ENCODE measurements at places on chromosomes 5 and 9. TPM values are rescaled to one million over a fixed set of nuclear protein-coding genes. Genes with fewer than 3 reads are reported as not detected.

Gene IRX1
- total RNA-seq = 9.6 TPM

Gene THG1L
- total RNA-seq = 29.9 TPM

Gene TMEFF1
- 0.78 TPM for total RNA-seq

Gene ORM2
- not detected for total RNA-seq

Gene AK8
- total RNA-seq = 0.73 TPM

Gene PRLR
- 0.20 TPM for total RNA-seq

Gene PTAR1
- total RNA-seq = 65.7 TPM

Gene BAAT
- under 0.01 TPM for total RNA-seq

Gene EGFL7
- total RNA-seq = 8.8 TPM

Gene PHF24
- total RNA-seq = not detected

Gene CDO1
- 7.3 TPM for total RNA-seq

Gene NR4A3
- total RNA-seq = 0.37 TPM

Gene CARD9
- 0.78 TPM for total RNA-seq

Gene PHYHD1
- total RNA-seq = 11.4 TPM

Gene IER5L
- total RNA-seq = 39.5 TPM

Gene SAXO1
- not detected for total RNA-seq

Gene C5orf52
- total RNA-seq = not detected

Gene ABCA1
- 27.9 TPM for total RNA-seq

Gene CDKN2B
- total RNA-seq = 9.2 TPM

Gene NR5A1
- total RNA-seq = not detected

Gene GFRA3
- total RNA-seq = not detected

Gene CBY3
- total RNA-seq = not detected

Gene FOXD4
- under 0.01 TPM for total RNA-seq

Gene MUSK
- under 0.01 TPM for total RNA-seq

Gene SPATA31C1
- not detected for total RNA-seq

Gene KIF20A
- total RNA-seq = 63.9 TPM

Gene UGT3A2
- total RNA-seq = not detected

Gene HMHB1
- total RNA-seq = not detected

Gene PLEKHG4B
- total RNA-seq = not detected

Gene TMEM252
- not detected for total RNA-seq

Gene PCDHB11
- 0.37 TPM for total RNA-seq

Gene MARCHF6
- 45.9 TPM for total RNA-seq

Gene TXNDC8
- total RNA-seq = not detected

Gene KCNIP1
- total RNA-seq = not detected

Gene MEIKIN
- total RNA-seq = not detected

Gene CNTNAP3B
- not detected for total RNA-seq

Gene CCL27
- not detected for total RNA-seq

Gene TMOD1
- under 0.01 TPM for total RNA-seq

Gene PCDHGA12
- 19.2 TPM for total RNA-seq

Gene MARCOL
- total RNA-seq = not detected

Gene RUFY1
- 36.2 TPM for total RNA-seq

Gene DBH
- not detected for total RNA-seq

Gene HTR4
- total RNA-seq = not detected

Gene CER1
- total RNA-seq = not detected

Gene ALDH1A1
- 0.20 TPM for total RNA-seq

Gene SLC6A19
- total RNA-seq = not detected

Gene THBS4
- 0.59 TPM for total RNA-seq

Gene PHYKPL
- total RNA-seq = 42.2 TPM

Gene GNA14
- total RNA-seq = 0.73 TPM

Gene KIF24
- total RNA-seq = 3.3 TPM

Gene SECISBP2
- total RNA-seq = 31.3 TPM

Gene PCDHGC3
- total RNA-seq = 61.0 TPM

Gene CCNJL
- total RNA-seq = not detected

Gene SPATA6L
- 1.5 TPM for total RNA-seq

Gene OLFM1
- total RNA-seq = 6.5 TPM

Gene PCDHGA5
- 0.73 TPM for total RNA-seq

Data from subcutaneous preadipocyte (primary cell).